Islet precursor cell (in vitro differentiated cells): ENCODE measurements at places on chromosomes 5 and 9.

GRCh38 chr5:1251678-1252580 lies 26.7 kb downstream of the SLC6A18 start:
- DNase-seq, result no peak

- DNase-seq, result no peak
Measured at GRCh38 chr9:79604921-79605562, 33.3 kb downstream of the TLE4 start.

DNA sequence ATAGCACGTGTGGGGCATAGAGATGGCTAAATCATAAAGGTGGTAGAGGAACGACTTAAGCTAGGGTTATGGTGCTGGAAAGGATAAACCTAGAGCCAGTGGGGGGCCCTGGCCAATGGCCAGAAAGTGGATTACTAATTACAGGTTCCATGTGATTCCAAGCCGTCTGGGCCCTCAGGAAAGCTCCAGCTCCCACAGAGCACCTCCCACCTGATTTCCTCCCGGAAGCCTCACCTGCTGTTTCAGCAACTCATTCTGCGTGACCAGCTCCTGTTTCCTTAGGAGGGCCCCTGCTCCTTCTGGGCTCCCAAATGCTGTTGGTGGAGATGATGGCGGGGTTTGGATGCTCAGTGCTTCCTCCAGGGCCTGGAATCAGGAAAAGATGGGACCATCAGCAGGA lies 16.2 kb downstream of the GPX3 start:
- no peak for DNase-seq

GRCh38 chr5:34535433-34535832 lies 120.7 kb upstream of the RAI14 start:
- DNase-seq, result no peak
